ENCODE measurements at places on chromosomes 1 and 21.

DNA sequence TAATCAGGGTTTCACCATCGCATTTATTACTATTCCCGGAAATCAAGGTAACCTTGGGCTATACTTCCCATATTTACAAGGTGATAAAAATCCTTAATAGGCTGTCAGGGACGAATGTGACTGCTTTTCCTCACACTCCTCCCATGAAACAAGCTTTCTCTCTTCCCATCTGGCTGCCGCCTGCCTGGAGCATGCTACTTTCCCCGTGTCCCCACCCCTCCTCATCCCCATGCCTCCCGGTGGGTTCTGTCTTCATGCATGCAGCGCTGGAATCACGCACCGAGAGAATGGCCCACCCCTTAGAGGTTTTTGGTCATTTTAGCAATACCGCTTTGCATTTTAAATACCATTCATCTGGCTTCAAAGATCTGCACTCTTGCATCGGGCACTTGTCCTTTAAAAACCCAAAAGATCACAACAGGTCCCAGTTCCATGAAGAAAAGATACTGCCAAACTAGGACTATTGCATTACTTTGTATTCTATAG, 339.1 kb downstream of the NTNG1 start:
- no peak for DNase-seq

DNA sequence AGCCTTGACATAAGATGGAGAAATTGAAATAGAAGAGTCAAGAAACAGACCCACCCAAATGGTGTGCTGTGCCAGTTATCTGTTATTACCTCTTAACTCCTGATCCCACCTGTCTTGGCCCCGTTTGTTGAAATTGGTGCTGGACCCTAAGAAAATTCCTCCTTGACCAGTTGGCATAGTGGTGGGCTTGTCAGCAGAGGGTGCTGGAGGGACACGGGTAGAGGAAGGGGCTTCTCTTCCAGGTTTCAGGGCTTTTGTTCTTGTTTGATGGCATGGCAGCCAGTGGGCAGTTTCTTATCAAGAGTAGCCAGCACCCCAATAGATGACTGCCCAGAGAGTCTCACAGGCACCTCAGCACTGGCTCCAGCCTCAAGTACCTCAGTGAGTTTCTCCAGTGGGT, 51.6 kb downstream of the PCBP3 start:
- no peak for DNase-seq

GRCh38 chr1:28601696-28602095, 9.6 kb downstream of the RAB42 start:
- no peak for DNase-seq

GRCh38 chr21:44773291-44773932, 28.2 kb downstream of the UBE2G2 start:
- peak; percentile 97 for DNase-seq

GRCh38 chr21:44836666-44837471, 19.0 kb upstream of the SUMO3 start:
- peak; percentile 26 for DNase-seq

- DNase-seq: peak; percentile 53
These were observed 123.2 kb downstream of the DMRTB1 start for GRCh38 chr1:53582211-53583020.

DNA sequence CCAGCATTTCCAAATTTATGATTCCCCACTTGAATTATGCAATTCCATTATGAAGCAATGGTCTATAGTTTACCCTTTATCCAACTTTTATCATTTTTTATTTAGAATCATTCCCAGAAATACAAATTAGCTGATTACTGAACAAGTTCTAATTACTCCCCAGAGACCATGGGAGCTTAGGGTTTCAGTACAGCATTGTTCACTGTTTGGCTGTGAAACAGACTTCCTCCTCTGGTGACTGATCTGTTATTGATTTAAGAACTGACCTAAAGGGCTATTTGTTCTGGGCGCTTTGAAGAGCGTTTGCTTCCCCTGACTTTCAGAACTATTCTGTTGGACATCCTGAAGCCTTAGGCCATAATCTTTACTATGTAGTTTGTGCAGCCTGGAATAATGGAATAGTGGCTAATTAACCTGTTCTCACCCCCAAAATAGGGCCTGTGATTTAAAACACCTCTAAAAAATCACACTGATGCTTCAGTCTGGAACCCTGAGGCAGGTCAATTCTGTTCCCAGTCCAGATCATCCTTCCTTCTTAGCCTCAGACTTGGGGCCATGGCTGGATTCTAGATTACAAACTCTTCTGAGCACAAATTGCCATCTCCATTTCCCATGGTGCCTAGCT, 58.7 kb downstream of the ALG14 start:
- no peak for DNase-seq

DNA sequence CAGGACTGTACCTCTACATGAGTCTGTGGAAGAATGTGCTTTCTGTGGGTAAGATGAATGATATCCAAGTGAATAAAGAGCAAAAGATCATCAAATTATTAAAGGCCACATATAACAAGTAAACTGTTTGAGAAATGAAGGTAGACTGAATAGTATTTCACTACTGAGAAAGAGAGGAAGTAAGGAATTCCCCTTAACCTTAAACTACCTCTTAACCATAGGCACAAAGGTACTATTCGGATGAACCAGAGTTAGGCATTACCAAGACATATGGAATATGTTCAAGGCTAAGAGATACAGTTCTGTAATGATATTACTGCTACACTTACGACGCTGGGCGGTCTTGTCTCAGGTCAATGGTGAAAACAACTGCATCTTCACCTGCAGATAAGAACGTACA, 25.5 kb downstream of the DCAF8 start:
- no peak for DNase-seq

- DNase-seq: no peak
These were observed 46.2 kb downstream of the NAV1 start for GRCh38 chr1:201585093-201585483.

DNA sequence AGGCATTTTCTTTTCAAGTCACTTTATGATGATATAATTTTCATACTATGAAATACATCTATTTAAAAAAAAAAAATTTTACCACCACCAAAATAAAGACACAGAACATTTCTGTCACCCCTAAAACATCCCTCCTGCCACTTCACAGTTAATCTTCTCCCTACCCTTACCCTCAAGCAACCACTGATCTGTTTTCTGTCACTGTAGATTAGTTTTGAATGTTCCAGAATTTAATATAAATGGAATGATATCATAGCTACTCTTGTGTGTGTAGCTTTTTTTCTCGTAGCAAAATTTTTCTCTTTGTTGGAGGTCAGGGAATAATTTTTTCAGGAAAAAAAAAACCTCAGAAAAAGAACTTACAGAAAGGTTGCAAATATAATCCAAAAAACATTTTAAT, 152.7 kb downstream of the RHOU start:
- DNase-seq: no peak

DNA sequence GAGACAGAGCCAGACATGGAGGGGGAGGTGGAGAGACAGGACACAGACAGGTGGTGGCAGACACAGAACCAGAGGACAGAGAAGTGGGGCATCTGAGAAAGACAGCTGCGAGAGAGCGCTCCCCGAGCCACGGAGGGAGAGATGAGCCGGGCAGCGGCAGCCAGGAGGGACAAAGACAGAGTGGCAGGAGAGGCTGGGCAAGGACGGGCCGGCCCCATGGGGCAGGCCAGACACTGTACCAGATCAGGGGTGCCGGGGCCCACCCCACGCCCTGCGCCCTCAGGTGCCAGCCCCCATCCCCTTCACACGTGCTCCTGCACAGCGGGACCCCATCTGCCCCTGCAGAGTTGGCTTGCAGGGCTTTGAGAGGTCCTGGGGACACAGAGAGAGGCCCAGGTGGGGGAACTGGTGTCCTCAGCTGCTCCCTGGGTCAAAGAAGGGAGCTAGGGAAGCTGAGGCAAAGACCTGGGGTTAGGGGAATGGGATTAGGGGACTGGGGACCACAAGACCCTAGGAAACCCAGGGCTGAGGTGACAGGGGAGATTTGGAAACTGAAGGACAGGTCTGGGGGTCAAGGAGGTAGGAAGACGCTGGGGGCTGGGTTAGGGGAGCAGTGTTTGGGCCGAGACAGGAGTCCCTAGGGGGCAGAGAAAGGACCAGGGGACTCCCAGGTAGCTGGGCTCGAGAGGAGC, 643 bp downstream of the FNDC5 start:
- no peak for DNase-seq

DNA sequence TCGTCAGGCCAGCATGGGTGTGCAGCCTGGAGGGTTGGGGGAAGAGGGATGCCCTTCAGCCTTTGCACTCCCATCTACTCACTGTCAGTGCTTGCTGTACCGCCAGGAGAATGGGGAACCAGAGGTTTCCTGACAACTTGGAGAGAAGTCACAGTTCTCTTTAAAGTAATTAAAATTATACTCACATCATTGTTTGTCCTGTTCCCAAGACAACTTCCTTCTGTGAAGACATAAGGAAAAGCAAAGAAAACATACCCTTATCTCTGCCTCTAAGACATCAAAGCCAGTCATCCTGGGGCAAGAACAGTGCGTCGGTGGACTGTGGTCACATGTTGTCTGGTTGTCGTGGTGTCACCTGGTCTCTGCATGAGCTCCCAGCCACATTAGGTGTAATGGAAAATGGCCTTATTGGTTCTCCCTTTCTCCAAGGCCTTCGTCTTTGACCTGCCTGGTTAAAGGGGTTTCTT, 17.6 kb downstream of the TRAF5 start:
- no peak for DNase-seq

GRCh38 chr1:41658431-41659158, 174.1 kb upstream of the EDN2 start:
- no peak for DNase-seq

GRCh38 chr1:61638296-61638695, 86.6 kb downstream of the TM2D1 start:
- DNase-seq: no peak

Measured in NCI-H345 (cell line).